ENCODE measurements at places on chromosomes 4 and X.
A peak's percentile ranks its signal among the peaks of the same experiment; 100 is the strongest.

DNA sequence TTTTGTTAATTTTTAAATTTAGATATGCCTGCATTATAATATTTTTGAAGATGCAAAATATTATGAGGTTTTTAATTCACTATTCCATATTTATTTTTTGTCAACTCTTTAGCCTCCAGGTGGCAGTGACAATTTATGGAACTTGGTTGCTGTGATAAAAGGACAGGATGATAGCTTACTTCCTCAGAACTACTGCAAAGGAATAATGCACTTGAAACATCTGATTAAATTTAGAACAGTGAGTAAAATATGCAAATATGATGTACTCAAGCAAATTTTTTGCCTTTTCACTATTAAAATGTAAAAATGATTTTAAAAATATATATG lies 45.1 kb downstream of the SPATA4 start:
- DNase-seq = no peak
- H3K27ac ChIP-seq = no peak overlapping the region
- H3K27me3 ChIP-seq = no peaks in the 10 kb centered on the region

DNA sequence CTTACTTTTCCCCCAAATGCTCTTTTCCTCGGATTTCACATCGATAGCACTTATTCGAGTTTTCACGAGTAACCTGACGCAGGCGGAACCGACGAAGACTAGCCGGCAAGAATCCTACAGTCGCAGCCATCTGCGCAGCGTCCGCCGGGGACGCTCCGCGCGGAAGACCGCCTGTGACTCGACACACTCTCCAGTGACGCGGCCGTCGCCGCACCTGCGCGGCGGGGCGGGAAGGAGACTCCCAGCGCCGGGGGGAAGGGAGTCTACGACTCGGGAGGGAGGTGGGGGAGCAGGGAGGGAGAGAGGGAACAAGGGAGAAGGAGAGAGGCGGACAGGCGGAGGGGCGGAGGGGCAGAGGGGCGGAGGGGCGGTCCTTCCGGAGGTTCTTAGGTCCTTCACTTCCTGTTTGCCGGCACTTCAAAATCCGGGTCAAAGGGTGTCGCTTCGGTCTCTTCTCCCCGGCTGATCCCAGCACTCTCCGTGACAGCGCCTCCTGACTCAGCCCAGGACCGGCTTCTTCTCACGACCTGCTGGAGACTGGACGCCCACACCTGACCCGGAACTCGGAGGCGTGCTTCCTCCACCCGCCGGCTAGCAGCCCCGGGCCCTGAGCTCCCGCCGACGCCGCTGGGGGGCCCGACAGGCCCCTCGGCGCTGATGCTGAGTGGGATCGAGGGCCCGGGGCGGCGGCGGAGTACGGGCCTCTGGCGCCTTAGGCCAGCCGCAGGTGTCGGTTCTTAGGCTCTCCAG lies at the start of gene USP38:
USP38 (plus strand) TSS at position 415 of the 750 bp plus-strand sequence. CDS start 534 bp downstream, outside the sequence.
- DNase-seq = peak; percentile 85
- no peaks in the 10 kb centered on the region for H3K36me3 ChIP-seq
- no peaks in the 10 kb centered on the region for H3K4me1 ChIP-seq
- peak within 1 kb of the TSS; percentile 70 for H3K27ac ChIP-seq
- peak within 1 kb of the TSS; percentile 71 for H3K4me3 ChIP-seq

DNA sequence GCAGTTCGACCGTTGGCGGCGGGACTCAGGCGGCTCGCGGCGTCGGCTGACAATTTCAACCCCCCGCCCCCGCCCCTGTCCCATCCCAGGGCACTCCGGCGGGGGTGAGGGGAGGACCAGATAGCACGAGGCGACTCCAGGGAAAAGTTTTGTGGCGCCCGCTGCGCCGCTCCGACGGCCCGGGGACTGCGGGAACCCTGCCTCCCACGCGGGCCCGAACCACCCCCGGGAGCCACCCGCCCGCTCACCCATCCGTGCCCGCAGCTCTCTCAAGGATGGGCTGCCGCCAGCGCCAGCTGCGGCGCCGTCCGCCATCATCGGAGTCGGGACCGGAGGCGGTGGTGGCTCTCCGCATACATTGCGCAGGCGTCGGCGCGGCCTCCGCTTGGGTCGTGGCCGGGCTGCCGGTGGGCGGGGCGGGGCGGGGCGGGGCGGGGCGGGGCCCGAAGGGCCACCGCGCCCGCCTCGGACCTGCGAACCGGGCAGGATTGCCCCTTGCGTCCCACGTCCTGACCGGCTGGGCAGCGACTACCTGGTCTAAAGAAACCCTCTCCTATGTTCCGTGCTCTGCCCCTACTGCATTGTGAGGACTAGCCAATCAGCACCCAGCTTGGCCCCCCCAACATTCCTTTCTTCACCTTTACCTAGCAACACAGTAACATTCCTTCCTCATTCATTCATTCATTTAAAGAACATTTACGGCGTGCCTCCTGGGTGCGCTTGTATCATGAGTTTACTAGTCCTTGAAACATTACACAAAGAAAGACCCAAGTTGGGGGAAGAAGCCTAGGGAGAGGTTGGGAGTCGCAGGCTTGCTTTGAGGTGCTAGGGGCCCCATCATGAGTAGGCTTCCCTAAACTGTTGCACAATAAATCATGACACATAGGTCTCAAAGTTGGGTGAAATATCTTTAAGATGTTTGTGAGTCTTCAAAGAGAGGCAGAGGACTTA lies at the start of gene MAP7D3:
MAP7D3 (minus strand) TSS at position 360 of the 951 bp plus-strand sequence; CDS start at position 318, 42 bp downstream.
- no peaks in the 10 kb centered on the region for H3K4me1 ChIP-seq
- peak; percentile 64 for DNase-seq
- peak within 1 kb of the TSS; percentile 82 for H3K4me3 ChIP-seq
- no peaks in the 10 kb centered on the region for H3K36me3 ChIP-seq
- no peaks in the 10 kb centered on the region for H3K27me3 ChIP-seq

DNA sequence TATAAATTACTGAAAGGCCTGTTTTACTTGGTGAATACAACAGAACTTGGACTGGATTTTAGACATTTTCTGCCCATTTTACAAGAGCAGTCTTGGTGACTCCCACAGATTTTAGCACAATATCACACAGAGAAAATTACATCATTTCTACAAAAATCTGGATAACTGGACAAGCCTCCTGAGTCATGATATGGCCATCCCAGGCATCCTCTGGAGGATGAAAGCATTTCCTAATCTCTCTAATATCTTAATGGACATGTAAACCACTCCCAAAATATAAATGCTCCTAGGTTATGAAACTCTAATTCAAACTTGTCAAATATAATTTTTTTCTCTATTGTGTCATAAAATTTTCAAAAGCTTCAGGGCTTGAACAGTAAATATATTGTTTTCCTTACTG lies 1170.8 kb upstream of the PCDH7 start:
- H3K27ac ChIP-seq = no peak overlapping the region
- no peak for DNase-seq
- no peak overlapping the region for H3K4me3 ChIP-seq
- no peaks in the 10 kb centered on the region for H3K27me3 ChIP-seq

DNA sequence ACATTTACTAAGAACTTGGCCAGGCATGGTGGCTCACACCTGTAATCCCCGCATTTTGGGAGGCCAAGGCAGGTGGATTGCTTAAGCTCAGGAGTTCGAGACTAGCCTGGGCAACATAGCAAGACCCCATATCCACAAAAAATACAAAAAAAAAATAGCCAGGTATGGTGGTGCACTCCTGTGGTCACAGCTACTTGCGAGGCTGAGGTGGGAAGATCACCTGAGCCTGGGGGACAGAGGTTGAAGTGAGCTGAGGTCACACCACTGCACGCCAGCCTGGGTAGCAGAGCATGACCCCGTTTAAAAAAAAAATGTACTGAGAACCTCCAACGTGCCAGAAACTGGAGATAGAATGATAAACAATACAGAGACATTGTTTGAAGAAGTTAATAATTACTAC lies 8.0 kb downstream of the OPRPN start:
- no peak overlapping the region for H3K27ac ChIP-seq
- no peaks in the 10 kb centered on the region for H3K36me3 ChIP-seq
- no peak for DNase-seq
- H3K27me3 ChIP-seq = no peaks in the 10 kb centered on the region
- no peaks in the 10 kb centered on the region for H3K4me1 ChIP-seq
- no peak overlapping the region for H3K4me3 ChIP-seq

DNA sequence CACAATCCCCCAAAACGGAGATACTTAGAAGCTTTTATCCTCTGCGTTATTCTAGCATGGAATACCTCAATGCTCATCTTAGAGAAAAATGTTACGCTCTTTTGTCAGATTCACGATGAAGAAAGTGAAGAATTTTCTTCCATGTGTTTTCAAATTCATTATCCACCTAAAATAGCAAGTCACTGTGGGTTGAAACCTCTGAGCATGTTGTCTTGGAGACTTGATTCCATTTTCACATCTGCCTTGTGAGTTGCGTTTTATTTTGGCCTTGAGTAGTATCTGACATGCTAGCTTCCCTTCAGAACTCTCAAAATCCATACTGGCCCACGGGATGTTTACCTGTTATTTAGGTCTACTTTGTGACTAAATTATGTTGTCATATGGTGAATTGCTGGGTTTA lies 66.3 kb downstream of the C4orf46 start:
- H3K4me1 ChIP-seq = no peaks in the 10 kb centered on the region
- H3K4me3 ChIP-seq = no peak overlapping the region
- H3K27me3 ChIP-seq = no peaks in the 10 kb centered on the region
- H3K27ac ChIP-seq = no peak overlapping the region

GRCh38 chrX:7244405-7244804 lies 96.5 kb upstream of the PUDP start:
- no peaks in the 10 kb centered on the region for H3K27me3 ChIP-seq
- H3K4me3 ChIP-seq = no peak overlapping the region
- no peak for DNase-seq
- no peaks in the 10 kb centered on the region for H3K36me3 ChIP-seq
- no peaks in the 10 kb centered on the region for H3K4me1 ChIP-seq

DNA sequence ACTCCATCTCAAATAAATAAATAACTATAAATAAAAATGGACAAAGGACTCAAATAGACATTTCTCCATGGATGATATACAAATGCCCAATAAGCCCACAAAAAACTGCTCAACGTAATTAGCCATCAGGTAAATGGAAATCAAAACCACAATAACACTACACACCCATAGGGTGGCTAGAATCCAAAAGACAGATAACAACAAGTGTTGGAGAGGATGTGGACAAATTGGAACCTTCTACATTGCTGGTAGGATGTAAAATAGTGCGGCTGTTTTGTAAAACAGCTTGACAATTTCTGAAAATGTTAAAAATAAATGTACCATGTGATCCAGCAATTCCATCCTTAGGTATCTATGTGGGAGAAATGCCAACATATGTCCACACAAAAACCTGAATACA lies 52.1 kb downstream of the ZNF157 start:
- H3K36me3 ChIP-seq = no peaks in the 10 kb centered on the region
- H3K4me1 ChIP-seq = no peaks in the 10 kb centered on the region
- no peak overlapping the region for H3K4me3 ChIP-seq
- DNase-seq = no peak
- no peaks in the 10 kb centered on the region for H3K27me3 ChIP-seq

GRCh38 chr4:182448281-182449151 lies 205.3 kb downstream of the TENM3 start:
- peak overlapping the region; percentile 74 for H3K27ac ChIP-seq
- no peaks in the 10 kb centered on the region for H3K36me3 ChIP-seq
- H3K27me3 ChIP-seq = no peaks in the 10 kb centered on the region
- peak; percentile 90 for DNase-seq
- H3K4me3 ChIP-seq = peak overlapping the region; percentile 62
- peaks cover 1% of the 10 kb centered on the region for H3K4me1 ChIP-seq

Data from ovary (tissue), 10 donors.